GM23248 (cell line): ENCODE measurements at places on chromosomes 5 and 9. TPM values are rescaled to one million over a fixed set of nuclear protein-coding genes. Genes with fewer than 3 reads are reported as not detected.

DNA sequence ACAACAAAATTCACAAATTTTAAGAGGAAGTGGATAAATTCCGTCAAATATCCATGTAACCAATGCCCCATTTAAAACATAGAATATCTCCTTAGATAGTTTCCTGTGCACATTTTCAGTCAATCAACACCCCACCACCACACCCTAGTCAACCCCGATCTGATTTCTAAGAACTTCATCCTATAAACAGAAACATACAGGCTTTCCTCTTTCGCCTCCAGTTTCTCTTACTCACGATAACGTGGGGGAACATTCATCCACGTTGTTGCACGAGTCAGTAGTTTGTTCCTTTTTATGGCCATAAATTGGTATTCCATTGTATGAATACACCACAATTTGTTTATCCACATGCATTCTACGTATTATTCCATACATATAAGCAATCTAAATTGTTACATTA lies 35.6 kb upstream of the TRIO start:
- H3K36me3 ChIP-seq: no peaks in the 10 kb centered on the region
- H3K4me3 ChIP-seq: no peak overlapping the region
- no peaks in the 10 kb centered on the region for H3K27me3 ChIP-seq
- DNase-seq: peak; percentile 28
- H3K27ac ChIP-seq: peak overlapping the region; percentile 98

DNA sequence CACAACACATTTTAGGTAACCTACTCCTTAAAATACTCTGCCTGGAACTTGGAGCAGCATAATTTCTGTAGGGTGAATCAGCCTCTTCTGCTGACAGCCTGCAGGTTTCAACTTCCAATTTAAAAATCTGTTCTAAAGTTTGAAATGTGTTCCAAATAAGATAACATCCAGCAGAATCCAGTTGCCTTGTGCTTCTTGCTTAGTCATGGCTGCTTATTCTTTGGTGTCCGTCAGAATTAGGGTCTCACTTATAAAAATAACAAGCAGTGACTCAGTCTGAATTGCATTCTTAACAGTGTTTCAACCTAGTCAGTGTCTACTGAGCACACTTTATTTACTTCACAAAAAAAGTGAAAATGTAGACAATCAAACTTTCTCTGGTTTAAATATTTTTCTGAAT lies 3.7 kb downstream of the CDH6 start:
- H3K4me1 ChIP-seq: peaks cover 18% of the 10 kb centered on the region
- peak; percentile 53 for DNase-seq
- H3K27ac ChIP-seq: no peak overlapping the region

DNA sequence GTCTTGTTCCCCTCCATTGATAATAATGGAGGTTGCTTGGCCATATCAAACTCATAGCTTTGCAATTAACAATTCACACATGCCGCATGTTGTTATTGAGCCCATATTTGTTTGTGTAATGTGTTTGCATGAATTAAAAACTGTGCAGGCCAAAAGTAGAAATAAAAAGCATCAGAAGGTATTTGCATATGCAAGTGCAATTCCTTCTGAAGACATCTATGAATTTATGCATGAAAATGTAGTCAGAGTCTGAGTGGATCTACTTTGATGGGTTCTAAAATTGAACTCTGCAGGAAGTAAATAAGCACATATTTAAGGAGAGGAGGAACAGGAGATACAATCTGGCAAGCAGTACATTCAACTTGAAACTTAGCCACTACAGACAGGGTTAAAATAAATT lies 1004.6 kb upstream of the WWC1 start:
- H3K27ac ChIP-seq: no peak overlapping the region
- no peaks in the 10 kb centered on the region for H3K36me3 ChIP-seq
- peaks cover 28% of the 10 kb centered on the region; the same call in 1 of the 2 replicates for H3K27me3 ChIP-seq
- H3K4me3 ChIP-seq: no peak overlapping the region
- H3K4me1 ChIP-seq: no peaks in the 10 kb centered on the region

GRCh38 chr5:25448646-25449045 lies 803.9 kb upstream of the CDH10 start:
- no peak overlapping the region for H3K27ac ChIP-seq
- H3K36me3 ChIP-seq: no peaks in the 10 kb centered on the region
- no peaks in the 10 kb centered on the region for H3K4me1 ChIP-seq
- H3K27me3 ChIP-seq: no peaks in the 10 kb centered on the region
- no peak overlapping the region for H3K4me3 ChIP-seq

- H3K27me3 ChIP-seq: no peaks in the 10 kb centered on the region
- no peak overlapping the region for H3K27ac ChIP-seq
- no peaks in the 10 kb centered on the region for H3K36me3 ChIP-seq
- no peak for DNase-seq
Measured at GRCh38 chr5:5521478-5521877, 99.0 kb downstream of the ICE1 start.

GRCh38 chr9:126939821-126940221 lies 25.2 kb downstream of the RALGPS1 start:
- DNase-seq: no peak
- H3K27me3 ChIP-seq: no peaks in the 10 kb centered on the region; the same call in 1 of the 2 replicates
- no peak overlapping the region for H3K27ac ChIP-seq
- H3K36me3 ChIP-seq: no peaks in the 10 kb centered on the region

GRCh38 chr9:35903049-35903448 lies 3.0 kb upstream of the HRCT1 start:
- H3K27me3 ChIP-seq: no peaks in the 10 kb centered on the region
- H3K4me1 ChIP-seq: peaks cover 35% of the 10 kb centered on the region
- H3K4me3 ChIP-seq: no peak overlapping the region
- DNase-seq: peak; percentile 64
- no peaks in the 10 kb centered on the region for H3K36me3 ChIP-seq
- no peak overlapping the region for H3K27ac ChIP-seq

The PCDHGA1 gene
- total RNA-seq: 0.38 and 1.8 TPM in 2 replicates

The SPINK6 gene
- total RNA-seq: not detected in 2 replicates

The GRIN3A gene
- total RNA-seq: not detected in 2 replicates

The PCDHB13 gene
- 2.8 and 3.3 TPM in 2 replicates for total RNA-seq

The PCA3 gene
- not detected in 2 replicates for total RNA-seq
